ENCODE measurements at places on chromosomes 1 and 21. TPM values are rescaled to one million over a fixed set of nuclear protein-coding genes. Genes with fewer than 3 reads are reported as not detected.

The DENND2D gene
- total RNA-seq: 3.4 TPM

The ELAVL4 gene
- total RNA-seq: not detected

The GBP7 gene
- total RNA-seq: not detected

The LCE2C gene
- not detected for total RNA-seq

The SLFNL1 gene
- 0.18 TPM for total RNA-seq

The CYP4Z1 gene
- not detected for total RNA-seq
